ENCODE measurements at places on chromosomes 6 and 20. TPM values are rescaled to one million over a fixed set of nuclear protein-coding genes. Genes with fewer than 3 reads are reported as not detected.

Gene SLC52A3
- polyA plus RNA-seq: not detected

Gene BNIP5
- not detected for polyA plus RNA-seq

Gene OR2J3
- 0.46 TPM for polyA plus RNA-seq

Gene ID4
- 0.20 TPM for polyA plus RNA-seq

Gene PBOV1
- not detected for polyA plus RNA-seq

Gene RIMS1
- polyA plus RNA-seq: not detected

Gene ZSCAN9
- 16.3 TPM for polyA plus RNA-seq

Gene RAB44
- not detected for polyA plus RNA-seq

Gene NHLRC1
- not detected for polyA plus RNA-seq

Gene KHDC1L
- not detected for polyA plus RNA-seq

Gene IL17F
- polyA plus RNA-seq: not detected

Gene KCNQ2
- not detected for polyA plus RNA-seq

Gene ACAT2
- polyA plus RNA-seq: 121 TPM

Gene CBLN4
- not detected for polyA plus RNA-seq

Gene OR2H2
- not detected for polyA plus RNA-seq

Gene ACSS1
- polyA plus RNA-seq: 15.2 TPM

Gene CAGE1
- 0.01 TPM for polyA plus RNA-seq

Gene GPR63
- polyA plus RNA-seq: 0.01 TPM

Gene PRPH2
- polyA plus RNA-seq: 0.05 TPM

Gene ZC3H12D
- 1.7 TPM for polyA plus RNA-seq

Gene SRC
- 229 TPM for polyA plus RNA-seq

Gene RWDD1
- polyA plus RNA-seq: 27.4 TPM

Gene CLPSL2
- not detected for polyA plus RNA-seq

Gene OPN5
- not detected for polyA plus RNA-seq

Gene CST2
- polyA plus RNA-seq: not detected

Gene GNAS-AS1
- not detected for polyA plus RNA-seq

Gene MCHR2
- not detected for polyA plus RNA-seq

Gene HACE1
- 5.9 TPM for polyA plus RNA-seq

Gene ZFAND3
- 18.6 TPM for polyA plus RNA-seq

Gene C20orf141
- not detected for polyA plus RNA-seq

Gene LAMA2
- 0.52 TPM for polyA plus RNA-seq

Gene NRN1
- 0.04 TPM for polyA plus RNA-seq

Gene LY6G6F
- polyA plus RNA-seq: not detected

Gene SLC16A10
- 8.2 TPM for polyA plus RNA-seq

Gene CCN6
- 0.10 TPM for polyA plus RNA-seq

Gene PROKR2
- not detected for polyA plus RNA-seq

Gene SRMS
- polyA plus RNA-seq: 0.09 TPM

Gene SLC22A23
- 17.3 TPM for polyA plus RNA-seq

Gene SMOC2
- polyA plus RNA-seq: not detected

Gene SLC17A9
- polyA plus RNA-seq: 280 TPM

Gene GRM1
- polyA plus RNA-seq: not detected

Gene STMND1
- polyA plus RNA-seq: not detected

Gene NOL4L
- polyA plus RNA-seq: 35.4 TPM

Gene PLA2G7
- polyA plus RNA-seq: not detected

Gene IL20RA
- polyA plus RNA-seq: not detected

Gene NKX2-4
- not detected for polyA plus RNA-seq

Gene BTN1A1
- polyA plus RNA-seq: 0.12 TPM

Measured in HepG2 (cell line).